ENCODE measurements at places on chromosomes 6 and 20.

DNA sequence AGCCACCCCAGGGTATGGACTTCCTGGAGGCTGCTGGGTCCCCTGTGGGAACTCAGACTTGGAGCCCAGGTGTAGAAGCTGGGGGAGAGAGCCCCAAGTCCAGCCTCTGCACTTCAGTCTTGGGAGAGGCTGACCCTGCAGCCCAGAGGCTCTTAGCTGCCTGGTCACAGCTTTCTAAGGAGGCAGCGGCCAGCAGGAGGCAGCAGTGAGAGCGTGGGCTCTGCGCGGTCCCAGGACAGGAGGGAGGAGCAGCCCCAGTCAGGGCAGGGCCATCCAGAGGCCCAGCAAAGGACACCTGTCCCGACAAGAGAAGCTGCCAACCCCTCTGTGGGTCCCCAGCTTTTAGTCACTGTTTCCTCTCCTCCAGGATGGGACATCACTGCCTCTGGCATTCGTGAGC is 9.4 kb downstream of the TREML2 start:
- peak; percentile 35 for DNase-seq

DNA sequence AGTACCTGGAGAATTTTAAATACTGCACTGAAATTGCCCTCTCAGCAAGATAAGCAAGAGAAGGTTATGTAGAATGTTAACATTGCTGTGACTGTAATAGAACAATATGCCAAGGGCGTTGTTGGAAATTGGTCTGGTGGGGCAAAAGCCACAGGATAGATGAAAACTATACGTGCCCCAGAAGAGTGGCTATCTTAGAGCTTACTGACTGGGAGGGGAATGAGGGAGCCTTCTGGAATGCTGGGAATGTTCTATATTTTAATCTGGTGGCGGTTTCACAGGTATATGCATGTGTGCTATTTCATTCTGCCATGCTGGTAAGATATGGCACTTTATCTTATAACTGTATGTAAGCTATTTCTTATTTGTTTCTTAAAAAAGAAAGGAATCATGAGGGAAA is 35.2 kb upstream of the YWHAB start:
- DNase-seq: no peak

GRCh38 chr20:52655395-52655794 is 316.8 kb upstream of the TSHZ2 start:
- no peak for DNase-seq

DNA sequence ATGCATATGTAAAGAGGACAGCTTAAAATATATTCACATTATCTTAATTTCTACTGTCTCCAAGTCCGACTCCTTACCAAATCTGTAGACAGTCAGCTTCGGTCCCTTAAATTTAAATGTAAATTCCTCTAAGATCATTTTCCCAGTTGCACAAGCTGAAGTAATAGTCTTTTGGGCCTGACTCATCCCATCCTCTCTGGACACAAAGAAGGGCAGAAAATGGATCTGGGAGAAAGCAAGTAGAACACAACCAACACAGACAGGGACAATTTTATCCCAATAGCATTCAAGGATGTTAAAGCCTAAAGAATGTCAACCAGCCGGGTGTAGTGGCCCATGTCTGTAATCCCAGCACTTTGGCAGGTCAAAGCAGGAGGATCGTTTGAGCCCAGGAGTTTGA is 228.3 kb downstream of the ARHGAP18 start:
- DNase-seq: no peak

GRCh38 chr6:31383149-31383548 is 20.2 kb upstream of the MICA start:
- DNase-seq: no peak
